ENCODE measurements at places on chromosomes 1 and 21.

DNA sequence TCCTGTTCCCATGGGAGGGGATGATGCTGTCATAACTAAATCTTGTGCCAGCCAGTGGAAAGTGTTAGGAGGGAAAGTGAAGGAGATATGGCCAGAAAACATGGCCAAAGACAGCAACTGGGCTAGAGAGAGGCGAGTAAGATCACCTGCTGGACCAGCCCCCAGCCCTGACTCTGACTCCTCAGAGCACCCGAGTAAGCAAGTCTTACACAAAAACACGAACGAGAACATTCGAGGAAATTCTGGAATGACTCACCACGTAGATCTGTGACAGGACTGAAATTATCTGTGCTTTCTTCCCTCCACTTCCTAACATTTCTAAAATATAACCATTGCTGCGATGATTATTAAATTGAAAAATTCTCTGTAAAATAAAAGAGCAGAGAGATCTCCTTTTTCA lies 9.2 kb downstream of the ZNF496 start:
- DNase-seq, result no peak

GRCh38 chr1:67532452-67533216 lies 102.4 kb upstream of the SERBP1 start:
- peak; percentile 70 for DNase-seq

GRCh38 chr1:30337324-30337620 lies 386.1 kb downstream of the MATN1 start:
- DNase-seq, result peak; percentile 19

DNA sequence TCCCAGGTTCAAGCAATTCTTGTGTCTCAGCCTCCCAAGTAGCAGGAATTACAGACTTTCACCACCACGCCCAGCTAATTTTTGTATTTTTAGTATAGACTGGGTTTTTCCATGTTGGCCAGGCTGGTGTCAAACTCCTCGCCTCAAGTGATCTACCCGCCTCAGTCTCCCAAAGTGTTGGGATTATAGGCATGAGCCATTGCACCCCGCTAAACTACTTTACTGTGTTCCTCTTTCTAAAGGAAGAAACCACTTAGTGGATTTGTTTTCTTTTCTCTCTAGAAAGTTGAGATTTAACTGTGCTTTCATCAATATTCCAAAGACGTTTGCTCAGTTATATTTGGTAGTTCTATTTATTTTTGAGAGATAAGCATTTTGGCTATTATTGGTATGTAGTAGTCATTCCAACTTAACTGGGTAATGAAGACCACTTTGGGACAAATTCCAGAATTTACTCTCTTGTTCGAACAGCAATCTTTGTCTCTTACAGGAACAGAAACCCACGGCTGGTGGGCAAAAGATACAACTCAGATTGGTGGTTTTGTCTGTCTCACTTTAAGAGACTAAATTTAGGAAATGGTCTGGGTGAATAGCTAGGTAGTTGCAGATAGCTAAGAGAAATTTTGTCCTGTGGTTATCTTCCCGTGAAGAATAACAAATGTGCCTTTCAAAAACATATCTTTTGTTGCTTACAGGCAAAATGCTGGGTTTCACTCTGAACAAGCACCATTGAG lies 103.5 kb upstream of the CD55 start:
- DNase-seq, result no peak

DNA sequence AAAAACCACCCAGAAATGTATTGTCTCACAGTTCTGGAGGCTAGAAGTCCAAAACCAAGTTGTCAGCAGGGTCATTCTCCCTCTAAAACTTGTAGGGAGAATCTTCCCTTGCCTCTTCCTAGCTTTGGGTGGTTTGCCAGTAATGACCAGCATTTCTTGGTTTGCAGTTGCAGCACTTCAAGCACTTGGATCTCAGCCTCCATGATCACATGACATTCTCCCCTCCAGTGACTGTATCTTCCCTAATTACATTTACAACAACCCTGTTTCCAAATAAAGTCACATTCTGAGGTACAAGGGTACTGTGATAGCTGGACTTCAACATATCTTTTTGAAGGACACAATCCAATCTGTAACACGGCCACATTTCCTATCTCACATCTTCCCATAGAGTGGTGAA lies 37.2 kb downstream of the EVI5 start:
- no peak for DNase-seq

GRCh38 chr1:225565847-225566246 lies 87.1 kb downstream of the ENAH start:
- DNase-seq, result no peak

GRCh38 chr1:201790261-201790660 lies 38.7 kb upstream of the IPO9 start:
- no peak for DNase-seq

DNA sequence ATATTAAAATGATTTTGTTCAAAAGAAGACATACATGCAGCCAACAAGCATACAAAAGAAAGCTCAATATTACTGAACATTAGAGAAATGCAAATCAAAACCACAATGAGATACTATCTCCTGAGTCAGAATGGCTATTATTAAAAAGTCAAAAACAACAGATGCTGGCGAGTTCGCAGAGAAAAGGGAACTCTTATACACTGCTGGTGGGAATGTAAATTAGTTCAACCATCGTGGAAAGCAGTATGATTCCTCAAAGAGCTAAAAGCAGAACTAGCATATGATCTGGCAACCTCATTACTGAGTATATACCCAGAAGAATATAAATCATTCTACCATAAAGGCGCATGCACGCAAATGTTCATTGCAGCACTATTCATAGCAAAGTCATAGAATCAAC lies 126.0 kb upstream of the HMCN1 start:
- DNase-seq, result no peak

DNA sequence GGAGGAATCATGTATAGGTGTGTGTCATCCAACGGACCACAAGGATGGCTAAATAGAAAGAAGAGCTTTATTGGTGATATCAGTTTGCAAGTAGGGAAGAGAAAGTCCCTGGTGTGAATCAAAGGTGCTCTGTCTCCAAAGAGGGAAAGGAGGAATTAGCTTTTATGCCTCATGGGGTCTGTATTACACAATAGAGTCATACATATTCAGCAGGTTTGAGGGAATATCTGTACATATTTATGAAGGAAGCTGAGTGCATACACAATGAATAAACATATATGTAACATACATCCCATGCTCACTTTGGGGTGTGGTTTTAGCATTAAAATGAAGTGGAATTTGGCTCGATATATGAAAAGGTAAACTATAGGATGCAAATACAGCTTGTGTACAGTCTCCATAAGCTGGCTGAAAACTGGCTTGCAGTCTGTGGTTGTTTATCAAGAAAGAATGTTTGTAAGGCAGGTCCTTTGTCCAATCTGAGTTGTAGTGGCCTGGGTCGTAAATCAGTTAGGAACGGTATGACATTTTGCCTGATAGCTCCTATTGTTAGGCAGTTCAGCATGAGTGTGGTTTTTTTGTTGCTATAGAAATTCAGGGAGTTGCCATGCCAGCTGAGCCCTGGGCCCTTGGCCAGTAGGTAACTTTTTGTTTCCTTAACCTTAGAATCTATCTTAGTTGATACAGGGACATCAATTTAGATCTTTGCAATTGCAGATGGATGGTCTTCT lies 198.0 kb upstream of the ZP4 start:
- no peak for DNase-seq

GRCh38 chr1:248696261-248696660 lies 6.3 kb downstream of the OR14I1 start:
- DNase-seq, result no peak

DNA sequence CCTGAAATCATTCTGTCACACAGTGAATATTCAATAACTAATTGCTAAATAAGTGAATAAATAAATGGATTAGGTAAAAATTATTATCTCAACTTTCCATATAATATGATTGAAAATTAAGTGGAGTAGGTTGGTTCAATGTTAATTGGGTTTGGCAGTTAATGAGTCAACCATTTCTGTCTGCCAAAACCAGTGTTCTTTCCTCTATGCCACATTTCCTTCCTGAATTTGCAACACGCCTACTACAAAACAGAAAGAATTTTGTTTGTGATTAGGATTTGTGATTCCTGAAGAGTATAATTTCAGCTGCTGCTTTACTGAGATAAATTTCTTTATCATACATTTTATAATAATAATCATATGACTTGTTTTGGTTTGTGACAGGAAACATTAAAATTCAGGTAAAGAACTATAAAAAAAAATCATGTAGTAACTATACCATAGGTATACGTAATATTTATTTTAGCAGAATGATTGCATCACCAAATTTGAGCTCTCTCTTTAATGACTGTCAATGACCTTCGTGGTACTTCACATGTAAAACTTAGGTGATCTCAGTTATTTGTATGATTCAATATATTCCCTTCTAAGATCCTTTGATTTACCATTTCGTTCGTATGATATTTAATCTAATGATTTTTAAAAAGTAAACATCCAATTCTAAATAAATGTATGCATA lies 241.3 kb downstream of the KCNT2 start:
- no peak for DNase-seq

- DNase-seq, result peak; percentile 28
These were observed 84.9 kb downstream of the VPS26C start for GRCh38 chr21:37182222-37182621.

- DNase-seq, result no peak
These were observed 9.3 kb upstream of the SERBP1 start for GRCh38 chr1:67439277-67440029.

Measured in NCI-H2029 (cell line).